ENCODE measurements at places on chromosomes 3 and 15.

DNA sequence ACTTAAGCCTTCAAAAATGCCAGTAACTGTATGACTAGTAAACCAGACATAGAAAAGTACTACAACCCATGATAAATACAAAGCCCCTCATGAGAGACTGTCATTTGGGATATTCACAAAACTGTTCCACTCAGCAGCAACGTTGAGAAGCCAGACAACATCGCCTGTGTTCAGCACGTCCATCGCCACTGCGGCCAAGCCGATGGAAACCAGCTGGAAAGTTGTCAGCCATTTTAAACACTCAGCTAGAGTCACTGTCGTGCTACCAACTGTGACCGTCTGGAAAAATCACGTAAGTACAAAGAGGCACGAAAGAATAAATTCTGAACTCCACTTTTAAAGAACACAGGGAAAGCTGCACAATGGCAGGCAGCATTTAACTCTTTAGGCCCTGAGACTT is 340.7 kb upstream of the WNT5A start:
- DNase-seq = no peak

DNA sequence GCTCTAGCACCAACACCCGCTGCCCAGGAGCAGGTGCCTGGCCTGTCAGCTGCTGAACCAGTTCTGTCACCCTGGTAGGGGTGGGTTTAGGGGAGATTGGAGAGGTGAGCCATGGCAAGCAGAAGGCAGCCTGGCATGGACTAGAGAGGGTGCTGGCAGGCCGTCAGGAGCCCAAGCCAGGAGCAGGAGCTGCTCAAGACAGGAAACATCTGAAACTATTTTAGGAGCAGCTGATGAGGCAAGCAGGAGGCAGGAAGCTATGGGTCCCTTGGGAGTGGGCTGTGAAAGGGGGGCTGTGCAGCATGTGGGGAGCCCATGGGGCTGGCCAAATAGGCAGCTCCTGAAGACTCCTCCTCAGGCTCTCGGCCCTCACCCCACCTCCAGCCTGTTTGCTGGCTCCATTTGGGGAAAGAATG is 2.3 kb downstream of the INKA1 start:
- no peak for DNase-seq

DNA sequence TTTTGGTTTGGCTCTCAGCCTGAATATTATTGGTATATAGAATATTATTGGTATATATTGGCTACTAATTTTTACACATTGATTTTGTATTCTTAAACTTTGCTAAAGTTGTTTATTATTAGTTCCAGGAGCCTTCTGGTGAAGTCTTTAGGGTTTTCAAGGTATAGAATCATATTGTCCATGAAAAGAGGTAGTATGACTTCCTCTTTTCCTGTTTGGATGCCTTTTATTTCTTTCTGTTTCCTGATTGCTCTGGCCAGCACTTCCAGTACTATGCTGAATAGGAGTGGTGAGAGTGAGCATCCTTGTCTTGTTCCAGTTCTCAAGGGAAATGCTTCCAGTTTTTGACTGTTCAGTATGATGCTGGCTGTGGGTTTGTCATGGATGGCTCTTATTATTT is 107.3 kb upstream of the LIPC start:
- DNase-seq = no peak

DNA sequence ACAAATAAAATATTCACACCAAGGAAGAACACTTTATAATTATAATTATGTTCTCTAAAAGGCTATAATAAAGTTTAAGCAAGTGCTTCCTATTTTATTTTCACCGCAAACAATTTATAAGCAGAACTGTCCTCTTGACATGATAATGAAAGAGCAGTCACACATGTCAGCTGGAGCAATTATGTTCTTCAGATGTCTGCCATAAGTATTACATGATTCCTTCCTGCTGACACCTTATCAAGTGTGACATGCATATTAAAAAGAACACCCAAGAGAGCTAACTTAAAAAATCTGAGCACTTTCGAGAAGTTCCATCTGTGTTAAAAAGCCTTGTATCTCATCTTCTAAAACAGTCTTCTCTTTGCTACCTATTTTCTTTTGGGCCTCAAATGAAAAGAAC is 249.5 kb downstream of the SQOR start:
- DNase-seq = no peak

DNA sequence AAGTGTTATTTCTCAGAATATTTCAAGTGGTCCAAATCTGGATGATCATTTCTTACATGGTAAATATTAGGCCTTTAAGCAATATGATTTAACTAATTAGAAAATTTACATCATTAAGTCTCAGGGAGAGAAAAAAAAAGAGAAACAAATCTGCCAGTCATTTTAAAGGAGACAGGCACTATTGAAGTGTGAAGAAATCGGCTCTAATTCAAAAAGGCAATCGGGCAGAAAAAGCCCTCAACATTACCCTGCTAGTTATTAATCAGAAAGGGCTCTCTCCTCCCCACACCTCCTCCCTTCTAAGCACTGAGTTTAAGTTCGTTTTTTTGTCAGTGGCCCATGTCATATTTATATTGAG is 215.9 kb downstream of the MEIS2 start:
- DNase-seq = no peak

- DNase-seq = no peak
These were observed 157.4 kb upstream of the SOX2 start for GRCh38 chr3:181554233-181554765.

- DNase-seq = no peak
These were observed 342.4 kb upstream of the KCNMB2 start for GRCh38 chr3:178193846-178194245.

- no peak for DNase-seq
These were observed 98.5 kb upstream of the SLC25A36 start for GRCh38 chr3:140842984-140843649.

DNA sequence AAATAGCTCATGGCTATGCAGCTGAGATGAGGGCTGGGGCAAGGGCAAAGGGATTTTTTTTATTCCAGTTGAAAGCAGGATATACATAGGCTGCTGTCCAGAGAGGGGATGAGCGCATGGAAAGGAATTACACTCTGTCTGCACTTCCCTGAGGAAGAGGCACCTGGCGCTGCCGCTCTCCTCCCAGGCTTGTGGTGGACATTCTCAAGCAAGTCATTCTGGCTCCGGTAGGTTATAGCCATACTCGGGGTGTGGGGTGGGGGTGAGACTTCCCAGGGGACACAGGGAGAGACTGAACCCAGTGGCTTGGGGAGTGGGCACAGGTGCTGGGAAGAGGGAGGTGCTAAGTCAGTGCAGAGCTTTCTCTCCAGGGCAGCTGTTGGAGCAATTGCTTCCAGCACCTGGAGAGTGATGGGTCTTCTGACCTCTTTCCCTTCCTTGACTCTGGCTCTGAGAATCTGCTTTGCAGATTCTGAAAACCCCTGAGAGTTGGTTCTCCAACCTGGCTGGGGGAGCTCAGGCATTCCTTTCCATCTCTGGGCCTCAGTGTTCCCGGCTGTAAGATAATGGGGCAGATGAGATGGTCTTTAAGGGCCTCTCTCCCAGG is 24.3 kb downstream of the CYP8B1 start:
- DNase-seq = no peak

DNA sequence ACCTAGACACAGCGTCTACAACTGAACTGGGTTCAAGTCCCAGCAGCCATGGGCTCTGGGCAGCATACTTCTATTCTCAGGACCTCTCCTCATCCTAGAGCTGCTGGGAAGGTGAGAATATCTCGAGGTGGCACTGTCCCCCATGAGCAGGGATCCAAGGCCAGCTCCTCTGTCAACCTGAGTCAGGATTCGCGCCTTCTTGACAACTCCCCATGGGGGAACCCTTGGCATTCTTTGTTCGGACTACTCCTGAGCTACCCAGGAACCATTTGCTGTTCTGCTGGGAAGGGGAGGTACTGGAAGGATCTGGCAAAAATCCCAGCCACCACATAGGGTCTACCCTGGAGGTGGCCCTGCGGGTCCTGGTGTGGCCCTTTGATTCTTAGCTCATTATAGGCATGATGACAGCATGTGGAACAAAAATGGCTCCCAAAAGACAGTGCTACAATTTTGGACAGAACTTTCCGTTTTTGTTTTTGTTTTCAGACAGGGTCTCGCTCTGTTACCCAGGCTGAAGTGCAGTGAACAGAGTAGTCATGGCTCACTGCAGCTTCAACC is 22.3 kb downstream of the PLXNB1 start:
- DNase-seq = no peak

- no peak for DNase-seq
These were observed 1.4 kb upstream of the KAT2B start for GRCh38 chr3:20038699-20039465.

- peak; percentile 67 for DNase-seq
These were observed 1.2 kb upstream of the TYRO3 start for GRCh38 chr15:41557673-41558399.

DNA sequence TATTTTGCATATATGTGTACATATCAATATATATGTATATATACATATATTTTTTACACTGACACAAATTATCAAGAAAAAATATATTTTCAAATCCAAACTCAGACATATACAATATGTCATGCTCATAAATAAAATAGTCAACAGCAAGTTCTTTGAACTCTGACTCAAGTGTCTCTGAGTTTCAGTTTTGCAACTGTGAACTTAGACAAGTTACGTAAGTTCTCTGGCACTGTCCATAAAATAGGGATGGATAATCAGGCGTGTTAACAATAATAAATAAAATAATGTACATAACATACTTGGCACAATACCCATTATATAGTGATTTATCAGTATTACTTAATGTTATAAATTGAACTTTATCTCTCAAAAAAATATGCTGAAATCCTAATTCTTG is 12.1 kb upstream of the XRN1 start:
- DNase-seq = no peak

GRCh38 chr3:45980819-45981218 is 14.8 kb downstream of the FYCO1 start:
- no peak for DNase-seq

GRCh38 chr15:90037511-90037860 is 36.4 kb downstream of the ZNF710 start:
- no peak for DNase-seq

DNA sequence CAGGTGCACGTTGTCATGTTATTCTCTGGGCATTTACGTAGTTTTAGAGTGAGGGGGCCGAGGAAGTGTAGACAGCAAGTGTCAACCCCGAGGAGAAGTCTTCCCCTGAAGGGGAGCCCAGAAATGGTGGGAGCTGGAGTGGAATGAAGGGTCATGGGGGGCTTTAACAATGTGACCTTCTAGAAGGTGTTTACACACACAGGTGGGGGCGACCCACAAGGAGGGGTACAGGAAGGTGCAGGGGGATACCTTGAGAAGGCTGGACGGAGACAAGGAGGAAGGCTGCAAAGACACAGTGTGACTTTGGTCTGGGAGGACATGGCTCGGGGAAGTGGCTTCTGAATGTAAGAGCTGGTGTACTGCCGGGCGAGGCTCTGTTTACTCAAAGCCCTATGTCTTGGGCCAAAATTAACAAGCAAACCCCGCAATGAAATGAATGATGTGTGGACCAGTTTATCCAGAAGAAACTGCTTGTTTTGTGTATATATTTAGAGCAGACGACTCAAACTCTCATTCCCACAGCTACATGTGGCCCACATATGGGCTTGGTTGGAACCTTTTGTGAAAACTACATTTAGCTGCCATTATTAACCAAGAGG is 18.7 kb downstream of the TRPM1 start:
- DNase-seq = no peak

- no peak for DNase-seq
These were observed 26.7 kb downstream of the PLD1 start for GRCh38 chr3:171783626-171784025.

DNA sequence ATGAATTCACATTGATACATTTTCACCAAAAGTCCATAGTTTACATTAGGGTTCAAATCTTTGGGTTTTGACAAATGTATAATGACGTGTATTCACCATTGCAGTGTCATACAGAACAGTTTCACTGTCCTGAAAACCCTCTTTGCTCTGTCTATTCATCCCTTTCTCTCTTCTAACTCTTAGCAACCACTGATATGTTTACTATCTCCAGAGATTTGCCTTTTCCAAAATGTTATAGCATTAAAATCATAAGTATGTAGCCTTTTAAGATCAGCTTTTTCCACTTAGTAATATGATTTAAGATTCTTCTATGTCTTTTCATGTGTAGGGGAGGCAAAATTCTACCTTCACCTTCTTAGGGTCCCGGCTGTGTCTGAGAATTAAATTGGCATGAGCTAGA is 203.8 kb downstream of the TPRG1 start:
- no peak for DNase-seq

GRCh38 chr3:125967156-125967555 is 1.8 kb upstream of the ROPN1B start:
- no peak for DNase-seq

GRCh38 chr15:76198456-76199105 is 112.7 kb downstream of the ETFA start:
- DNase-seq = no peak

DNA sequence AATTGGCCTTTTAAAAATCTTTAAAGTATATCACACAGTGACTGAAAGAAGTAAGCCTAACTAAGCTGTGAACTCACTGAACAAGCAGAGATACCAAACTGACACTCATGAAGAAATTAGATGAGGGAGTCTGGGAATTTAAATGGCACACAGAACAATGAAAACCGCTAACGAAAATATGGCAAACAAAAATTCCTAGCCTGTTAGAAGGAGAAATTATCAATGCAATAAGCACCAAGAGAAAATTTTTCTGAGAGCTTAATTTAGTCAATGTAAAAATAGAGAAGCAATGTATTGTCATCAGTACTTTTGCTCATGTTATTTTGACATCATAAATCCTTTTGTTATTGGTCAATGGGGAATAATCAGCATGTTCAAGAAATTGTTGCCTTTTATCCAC is 291.1 kb upstream of the PDZRN3 start:
- no peak for DNase-seq

DNA sequence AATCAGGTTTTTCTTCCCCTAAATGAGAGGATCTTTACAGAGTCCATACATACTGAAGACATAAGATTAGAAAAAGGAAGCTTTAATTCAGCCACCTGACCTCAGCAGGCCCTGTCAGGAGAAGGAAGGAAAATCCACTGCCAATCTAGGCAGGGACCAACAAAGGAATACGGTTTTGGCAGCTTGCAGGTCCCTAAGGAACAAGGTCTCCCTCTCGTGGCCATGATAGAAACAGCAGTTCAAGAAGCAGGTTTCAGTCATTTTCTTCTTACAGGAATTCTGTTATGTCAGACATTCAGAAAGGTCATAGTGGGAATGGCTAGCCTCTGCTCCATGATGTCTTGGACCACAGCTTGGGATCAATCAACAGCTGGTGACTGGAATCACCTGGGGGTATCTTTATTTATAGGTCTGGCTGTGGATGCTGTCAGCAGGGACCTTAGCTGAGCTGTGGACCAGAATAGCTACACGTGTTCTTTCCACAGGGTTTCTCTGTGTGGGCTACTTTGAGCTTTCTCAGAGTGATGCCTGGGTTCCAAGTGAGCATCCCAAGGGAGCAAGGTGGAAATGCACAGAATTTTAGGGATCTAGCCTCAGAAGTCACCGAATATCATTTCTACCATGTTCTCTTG is 9.4 kb upstream of the CMSS1 start:
- DNase-seq = peak; percentile 8

GRCh38 chr3:126704494-126705214 is 614 bp downstream of the CHCHD6 start:
- no peak for DNase-seq

- no peak for DNase-seq
These were observed 754 bp downstream of the B3GNT5 start for GRCh38 chr3:183253528-183254486.
